ENCODE measurements at places on chromosomes 2 and 18.

DNA sequence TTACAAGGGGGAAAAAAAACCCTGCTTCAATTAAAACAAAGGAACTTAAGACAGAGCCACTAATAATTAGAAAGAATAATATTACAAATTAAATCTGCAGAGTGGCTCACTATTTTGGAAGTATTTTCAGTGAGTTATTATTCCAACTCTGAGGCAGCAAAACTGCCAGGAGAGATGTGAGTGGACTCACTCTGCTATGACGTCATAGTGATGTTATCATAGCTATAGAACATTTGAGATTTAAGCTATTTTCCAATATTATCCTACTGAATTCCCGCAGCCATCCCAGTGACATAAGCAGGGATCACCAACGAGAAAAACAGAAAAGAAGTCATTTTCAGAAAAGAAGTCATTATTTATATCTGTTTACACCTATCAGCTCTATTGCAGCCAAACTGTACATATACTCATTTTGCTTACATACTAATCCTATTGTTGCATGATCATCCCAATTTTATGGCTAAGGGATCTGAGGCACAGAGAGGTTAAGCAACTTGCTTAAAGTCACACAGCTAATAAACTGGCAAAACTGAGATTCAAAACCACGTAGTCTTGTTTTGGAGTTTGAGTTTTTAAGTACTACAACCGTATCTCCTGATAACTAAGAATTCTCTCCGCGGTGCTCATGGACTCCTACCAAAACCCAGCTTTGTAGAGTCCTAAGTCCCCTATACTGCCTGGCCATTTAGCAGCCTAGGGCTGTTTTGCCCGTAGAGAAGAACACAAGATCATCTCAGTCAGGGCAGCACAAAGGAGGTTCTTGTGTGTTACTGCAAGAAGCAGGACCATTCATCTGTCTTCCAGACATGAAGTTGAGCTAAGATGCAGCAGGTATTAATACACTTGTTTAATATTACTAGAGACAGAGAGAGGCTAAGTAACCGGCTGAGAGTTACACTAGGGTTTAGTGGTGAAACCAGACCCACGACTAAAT is 299.8 kb downstream of the TCF4 start:
- DNase-seq = no peak

DNA sequence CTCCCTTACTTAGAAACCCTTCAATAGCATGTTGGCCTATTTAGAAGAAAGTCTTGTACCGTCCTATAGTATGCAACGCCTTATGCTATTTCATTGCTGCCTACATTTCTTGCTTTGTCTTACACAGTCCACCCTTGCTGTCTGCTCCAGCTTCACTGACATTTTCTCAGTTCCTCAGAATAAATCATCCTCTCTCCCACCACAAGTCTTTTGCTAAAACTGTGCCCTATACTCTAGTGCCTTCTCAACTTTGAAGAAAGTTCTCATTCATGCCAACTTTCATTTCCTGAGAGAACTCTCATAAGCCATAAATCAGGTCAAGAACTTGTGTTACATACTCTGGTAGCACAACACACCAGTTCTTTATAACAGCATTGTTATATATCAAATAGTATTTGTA is 54.3 kb upstream of the COL3A1 start:
- DNase-seq = no peak

DNA sequence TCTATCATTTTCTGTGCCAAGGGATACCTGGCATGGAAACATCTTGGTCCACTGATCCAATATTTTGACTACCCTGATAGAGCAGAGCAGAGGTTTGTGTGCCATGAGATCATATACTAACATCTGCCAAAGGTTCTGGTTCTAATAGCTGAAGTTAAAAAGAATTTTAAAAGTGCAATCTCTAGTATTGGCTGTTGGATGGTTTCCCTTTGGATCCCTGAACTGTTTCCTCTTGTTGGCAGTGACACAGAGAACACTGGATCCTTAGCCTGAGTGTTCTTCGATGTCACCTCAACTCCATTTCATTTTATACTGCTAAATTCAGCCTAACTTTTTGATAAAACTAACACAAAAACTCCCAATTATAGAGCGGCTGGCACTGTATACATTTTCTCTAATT is 169.3 kb upstream of the FBXO11 start:
- DNase-seq = no peak

- DNase-seq = no peak
These were observed 546.8 kb upstream of the NETO1 start for GRCh38 chr18:73414598-73414997.

Measured in activated naive CD4-positive, alpha-beta T cell treated with anti-CD3 and anti-CD28 coated beads, Interleukin-2, amount 10 ng/mL, durations not matched to agents 7 days and 5 days (primary cell).